ENCODE measurements at places on chromosomes 1 and 21.

- no peak for DNase-seq
These were observed 9.7 kb upstream of the LRRC53 start for GRCh38 chr1:74522148-74522547.

GRCh38 chr1:5331101-5331500, 661.1 kb downstream of the NPHP4 start:
- no peak for DNase-seq

GRCh38 chr21:18960306-18960705, 556.7 kb upstream of the TMPRSS15 start:
- DNase-seq: no peak

GRCh38 chr1:177442584-177442983, 271.8 kb downstream of the BRINP2 start:
- DNase-seq: no peak

- no peak for DNase-seq
These were observed 36.7 kb upstream of the LRRC53 start for GRCh38 chr1:74548961-74549750.

DNA sequence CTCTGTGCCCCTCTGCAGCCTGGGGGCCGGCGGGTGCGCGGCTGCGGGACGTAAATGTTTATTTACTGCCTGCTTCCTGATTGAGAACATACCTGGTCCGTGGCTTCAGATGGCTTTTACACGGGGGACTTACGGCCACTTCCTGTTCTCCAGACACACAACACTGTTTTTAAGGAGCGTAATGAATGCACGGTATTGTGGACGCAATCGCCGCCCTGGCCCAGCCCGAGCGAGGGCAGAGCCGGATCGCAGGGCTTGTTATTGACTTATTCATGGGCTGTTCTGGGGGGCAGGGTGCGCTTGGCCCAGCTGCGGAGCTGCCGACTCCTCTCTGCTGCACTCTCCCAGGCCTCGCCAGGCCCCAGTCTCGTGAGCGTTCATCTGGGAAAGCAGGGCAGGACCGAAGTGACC, 52.8 kb upstream of the ACTRT2 start:
- DNase-seq: no peak

DNA sequence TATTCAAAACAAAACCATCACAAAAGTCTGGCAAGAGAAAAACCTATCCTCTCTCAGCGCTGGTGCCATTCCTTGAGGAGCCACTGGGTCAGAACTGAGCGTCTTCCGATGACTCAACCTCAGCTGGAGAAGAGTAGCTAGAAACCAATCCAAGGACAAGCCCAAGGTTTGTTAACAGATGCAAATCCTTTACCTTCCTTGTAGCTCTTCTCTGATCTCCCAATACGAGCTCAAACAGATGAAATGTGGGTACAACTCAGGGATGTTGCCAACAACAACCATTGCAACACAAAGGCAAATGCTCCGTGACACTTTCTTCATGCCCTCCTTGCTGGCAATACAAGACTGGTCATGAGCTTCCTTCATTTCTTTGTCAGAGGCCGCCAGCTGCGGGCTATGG, 337.1 kb downstream of the SIPA1L2 start:
- no peak for DNase-seq

- DNase-seq: no peak
These were observed 33.6 kb downstream of the MAN1C1 start for GRCh38 chr1:25650289-25650576.

- DNase-seq: no peak
These were observed 607.2 kb upstream of the PLXNA2 start for GRCh38 chr1:208851366-208851765.

GRCh38 chr1:181073638-181074037, 14.9 kb upstream of the IER5 start:
- DNase-seq: no peak

GRCh38 chr1:21368515-21369289, 71.2 kb upstream of the NBPF3 start:
- DNase-seq: peak; percentile 59

- no peak for DNase-seq
These were observed 305.0 kb upstream of the RUNX1 start for GRCh38 chr21:35354078-35354477.

DNA sequence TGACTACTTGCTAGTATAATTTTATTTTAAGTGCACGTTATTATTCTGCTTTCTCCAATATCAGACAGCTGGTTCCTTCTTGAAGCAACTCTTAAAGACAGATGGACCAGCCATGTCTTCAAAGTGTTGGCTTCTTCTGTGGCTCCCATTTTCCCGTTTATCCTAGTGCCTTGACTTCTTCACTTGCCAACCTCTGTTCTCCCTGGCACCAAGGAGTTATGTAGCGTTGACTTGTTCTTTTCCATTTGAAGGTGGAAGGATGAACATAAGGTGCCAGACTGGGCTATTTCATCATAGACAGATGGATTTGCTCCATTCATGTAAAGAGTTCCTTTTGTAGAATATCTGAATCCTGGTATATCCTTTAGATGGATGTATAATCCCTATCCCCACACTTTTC, 260.6 kb downstream of the DISC1 start:
- no peak for DNase-seq

DNA sequence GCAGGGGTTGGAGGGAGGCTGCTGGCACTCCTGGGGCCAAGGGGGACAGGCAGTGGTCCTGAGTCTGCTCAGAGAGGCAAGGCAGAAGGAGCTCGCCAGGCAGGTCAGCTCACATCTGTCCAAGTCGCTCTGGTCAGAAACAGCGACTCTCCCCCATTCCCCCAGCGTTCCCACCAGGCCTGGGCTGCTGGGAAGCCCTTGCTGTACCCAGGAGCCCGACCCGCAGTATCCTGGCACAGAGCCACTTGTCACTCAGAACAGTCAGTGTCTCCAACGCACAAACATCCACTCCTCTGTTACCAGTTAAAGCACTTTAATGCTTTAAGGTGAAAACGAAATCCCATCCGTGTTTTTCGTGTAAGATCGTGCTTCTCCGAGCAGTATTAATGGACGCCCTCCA, 16.6 kb upstream of the CCDC27 start:
- DNase-seq: no peak

- DNase-seq: no peak
These were observed 319.4 kb upstream of the NFIA start for GRCh38 chr1:60762911-60763310.

GRCh38 chr1:223219846-223220610, 77.0 kb upstream of the TLR5 start:
- DNase-seq: no peak

- no peak for DNase-seq
These were observed 208.5 kb downstream of the DNAH14 start for GRCh38 chr1:225137976-225138375.

DNA sequence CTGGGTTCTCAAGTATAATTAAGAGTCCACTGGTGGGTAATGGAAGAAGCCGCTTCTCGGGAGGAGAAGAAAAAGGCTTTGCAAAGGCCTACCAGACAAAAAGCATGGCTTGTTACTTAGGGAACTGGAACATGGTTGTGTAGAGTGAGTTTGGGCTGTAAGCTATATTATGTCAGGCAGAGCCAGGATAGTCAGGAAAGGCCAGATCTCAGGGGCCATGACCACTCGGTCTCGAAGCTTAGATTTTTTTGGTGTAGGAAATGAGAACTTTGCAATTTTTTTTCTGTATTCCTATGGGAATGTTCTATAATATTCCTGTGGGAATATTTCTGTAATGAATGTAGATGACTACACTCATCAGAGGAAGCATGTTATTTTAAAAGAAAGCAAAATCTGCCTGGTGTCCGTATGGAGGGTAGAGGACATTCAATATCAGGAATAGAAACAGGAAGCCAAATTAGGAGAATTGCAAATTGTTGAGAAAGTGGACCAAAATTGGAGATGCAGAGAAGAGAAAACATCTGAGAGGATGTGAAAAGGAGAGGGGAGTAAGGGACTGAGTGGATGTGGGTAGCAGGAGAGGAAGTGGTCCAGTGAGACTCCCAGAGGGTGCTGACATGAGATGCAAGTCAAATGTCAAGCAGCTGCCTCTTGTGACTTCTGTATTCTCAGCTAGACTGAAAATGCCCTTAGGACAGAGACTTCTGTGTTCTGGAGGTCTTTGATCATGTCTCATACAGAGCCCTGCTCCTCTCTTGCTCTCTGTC, 45.2 kb upstream of the HAO2 start:
- DNase-seq: peak; percentile 5

DNA sequence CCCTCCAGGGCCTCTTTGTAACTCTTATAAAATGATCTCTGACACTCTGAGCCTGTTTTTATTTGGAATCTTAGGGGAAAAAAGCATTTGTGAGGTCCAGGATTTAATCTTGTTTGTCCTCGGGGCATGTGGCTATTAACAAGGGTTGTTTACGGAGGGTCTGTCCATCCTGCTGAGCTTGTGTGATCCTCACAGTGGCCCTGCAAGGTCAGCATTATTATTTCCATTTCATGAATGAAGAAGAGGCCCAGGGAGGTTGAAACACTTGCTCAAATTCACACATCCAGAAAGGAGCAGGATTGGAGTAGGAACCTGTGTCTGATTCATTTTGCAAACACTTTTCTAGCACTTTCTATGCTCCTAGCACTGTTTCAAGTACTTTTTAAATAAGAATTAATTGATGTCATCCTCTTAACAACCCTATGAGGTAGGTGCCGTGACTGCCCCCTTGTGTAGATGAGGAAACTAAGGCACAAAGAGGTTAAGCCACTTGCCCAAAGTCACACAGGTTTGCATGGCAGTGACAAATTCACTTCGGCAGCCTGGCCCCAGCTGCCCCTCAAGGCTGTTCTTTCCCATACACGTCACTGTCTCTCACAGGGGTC, 178.9 kb downstream of the MIS18A start:
- no peak for DNase-seq

GRCh38 chr1:75203415-75204277, 69.5 kb downstream of the LHX8 start:
- peak; percentile 26 for DNase-seq

DNA sequence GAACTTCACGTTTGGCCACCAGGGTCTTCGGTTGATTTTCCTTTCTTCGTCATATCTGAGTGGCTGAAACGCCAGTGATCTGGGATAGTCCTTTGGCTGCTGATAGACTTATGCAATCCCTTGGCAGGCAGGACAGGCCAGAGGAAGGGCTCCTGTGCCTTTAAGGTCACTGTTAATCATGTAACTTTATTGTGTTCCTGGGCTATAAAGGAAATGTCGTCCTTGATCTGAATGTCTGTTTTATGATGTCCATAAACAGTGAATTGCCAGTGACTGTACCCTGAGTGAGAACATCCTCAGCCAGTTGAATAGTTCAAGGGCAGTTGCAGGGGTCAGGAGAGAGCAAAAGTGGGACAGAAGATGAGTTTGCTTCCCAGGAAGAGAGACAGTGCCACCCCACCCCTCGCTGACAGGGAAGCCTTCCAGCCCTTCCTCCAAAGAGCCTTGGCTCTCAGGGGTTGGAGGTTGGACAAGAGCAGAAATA, 68.0 kb downstream of the PDE9A start:
- DNase-seq: no peak

DNA sequence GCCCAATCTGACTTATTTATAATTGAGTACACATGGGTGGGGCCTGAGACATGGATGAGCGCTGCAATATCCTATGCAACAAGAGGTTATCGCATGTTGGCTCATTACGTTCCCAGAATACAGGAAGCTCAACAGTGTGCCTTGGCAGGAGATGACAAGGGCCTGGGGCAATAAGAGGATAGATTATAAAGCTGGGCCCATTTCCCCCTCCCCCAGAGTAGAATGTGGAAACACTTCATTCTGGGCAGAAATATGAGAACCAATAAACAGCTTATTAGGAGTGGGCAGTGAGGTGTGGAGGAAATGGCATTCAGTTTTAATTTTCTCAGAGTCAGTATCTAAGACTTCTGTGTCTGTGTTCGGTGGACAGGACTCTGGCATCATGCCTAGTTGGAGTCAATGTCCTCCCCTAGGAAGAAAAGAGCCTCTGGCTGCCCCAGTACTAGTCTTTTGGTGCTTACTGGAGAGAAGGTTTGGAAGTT, 92.8 kb downstream of the PIK3R3 start:
- DNase-seq: no peak

DNA sequence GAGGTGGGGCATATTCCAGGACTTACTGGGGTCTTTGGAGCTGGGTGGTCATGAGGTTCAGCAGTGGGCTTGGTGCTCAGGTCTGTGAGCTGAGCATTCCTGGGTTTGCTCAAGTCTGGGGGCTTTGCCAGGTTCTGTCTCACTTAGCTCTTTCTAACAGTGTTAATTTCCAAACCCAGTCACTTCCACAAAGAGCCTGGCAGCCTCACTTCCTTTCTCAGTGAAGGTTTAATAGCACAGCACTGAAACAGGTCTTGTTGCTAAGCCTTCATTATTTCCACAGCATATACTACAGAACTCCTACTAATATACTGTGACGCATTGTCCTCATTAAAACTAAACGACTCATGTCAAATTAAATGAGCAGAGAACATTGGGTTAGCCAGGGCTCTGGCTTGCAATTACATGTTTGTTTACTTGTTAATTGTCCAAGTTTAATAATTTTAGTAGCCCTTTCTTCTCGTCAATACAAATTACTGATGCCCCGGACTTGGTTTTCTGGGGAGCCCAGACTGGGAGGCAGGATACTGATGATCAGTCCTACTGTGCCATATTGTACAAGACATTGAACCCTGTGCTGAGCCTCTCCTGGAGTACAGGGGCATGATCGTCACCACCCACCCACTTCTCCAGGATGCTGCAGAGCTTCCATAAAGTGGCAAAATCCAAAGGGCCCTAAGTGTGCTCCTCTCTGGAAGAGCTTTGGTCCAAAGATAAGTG, 170.7 kb downstream of the IER5 start:
- DNase-seq: no peak

DNA sequence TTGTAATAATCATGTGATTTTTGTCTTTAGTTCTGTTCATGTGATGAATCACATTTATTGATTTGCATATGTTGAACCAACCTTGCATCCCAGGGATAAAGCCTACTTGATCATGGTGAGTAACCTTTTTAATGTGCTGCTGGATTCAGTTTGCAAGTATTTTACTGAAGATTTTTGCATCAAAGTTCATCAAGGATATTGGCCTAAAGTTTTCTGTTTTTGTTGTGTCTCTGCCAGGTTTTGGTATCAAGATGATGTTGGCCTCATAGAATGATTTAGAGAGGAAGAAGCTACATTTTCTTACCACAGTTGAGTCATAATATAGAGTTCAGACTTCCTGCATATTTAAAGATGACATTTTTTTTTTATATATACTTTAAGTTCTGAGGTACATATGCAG, 455.9 kb downstream of the PLPP3 start:
- no peak for DNase-seq

DNA sequence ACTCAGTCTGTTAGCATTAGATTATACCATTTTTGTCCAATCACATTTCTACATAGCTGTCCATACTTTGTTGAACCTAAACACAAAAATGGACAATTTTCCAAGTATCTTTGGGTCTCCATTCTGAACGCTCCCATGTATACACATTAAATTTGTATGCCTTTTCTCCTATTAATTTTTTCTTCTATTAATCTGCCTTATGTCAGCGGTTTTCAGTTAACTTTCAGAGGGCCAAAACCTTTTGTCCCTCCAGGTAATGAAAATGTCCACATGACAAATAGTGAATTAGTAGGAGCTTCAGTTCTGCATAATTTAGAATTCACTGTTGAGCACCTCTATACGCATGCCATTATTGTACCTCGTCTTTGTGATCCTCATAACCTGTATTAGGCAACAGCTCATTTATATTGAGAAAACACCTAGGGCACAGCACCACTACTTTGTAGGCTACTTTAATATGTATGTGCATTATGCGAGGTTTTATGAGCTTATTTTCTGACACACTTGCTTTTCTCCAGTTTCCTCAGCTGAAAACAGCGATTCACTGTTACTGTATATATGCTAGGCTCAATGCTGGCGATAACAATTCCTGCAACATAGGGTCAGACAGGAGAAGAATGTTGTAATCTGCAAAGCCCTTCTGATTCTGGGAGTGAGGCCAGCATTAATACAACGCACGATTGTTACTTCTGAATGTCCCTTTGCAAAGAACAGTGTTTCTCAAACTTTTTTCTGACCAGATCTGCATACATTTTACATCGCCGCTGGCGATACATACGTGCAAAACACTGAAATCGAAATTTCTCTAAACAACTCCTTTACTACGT, 1.1 kb upstream of the ABCD3 start:
- DNase-seq: no peak
